ENCODE measurements at places on chromosomes 5 and 9.

DNA sequence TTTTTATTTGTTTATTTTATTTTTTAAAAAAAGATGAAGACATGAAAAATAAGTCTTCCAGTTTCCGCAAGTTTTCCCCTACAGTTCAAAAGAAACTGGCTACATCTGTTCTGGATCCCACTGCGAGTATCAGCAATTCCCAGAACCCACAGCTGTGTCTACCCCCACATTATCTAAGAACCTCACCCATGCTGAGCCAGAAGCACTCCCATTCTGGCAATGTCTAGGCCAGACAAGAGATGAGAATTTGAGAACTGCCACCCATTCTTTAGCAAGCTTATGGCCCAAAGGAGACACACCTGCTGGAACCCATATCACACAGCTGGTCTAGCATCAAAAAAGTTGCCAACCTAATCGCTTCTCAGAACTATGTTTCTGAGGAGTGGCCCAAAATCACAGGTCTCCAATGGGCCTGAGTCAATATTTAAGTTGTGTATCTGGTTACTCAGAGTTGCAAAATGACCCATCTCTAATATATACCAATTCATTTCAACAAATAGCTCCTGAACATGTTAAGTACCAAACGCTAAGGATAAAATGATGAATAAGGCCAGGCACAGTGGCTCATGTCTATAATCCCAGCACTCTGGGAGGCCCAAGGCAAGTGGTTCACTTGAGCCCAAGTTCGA lies 27.1 kb downstream of the MTMR12 start:
- no peak for DNase-seq

DNA sequence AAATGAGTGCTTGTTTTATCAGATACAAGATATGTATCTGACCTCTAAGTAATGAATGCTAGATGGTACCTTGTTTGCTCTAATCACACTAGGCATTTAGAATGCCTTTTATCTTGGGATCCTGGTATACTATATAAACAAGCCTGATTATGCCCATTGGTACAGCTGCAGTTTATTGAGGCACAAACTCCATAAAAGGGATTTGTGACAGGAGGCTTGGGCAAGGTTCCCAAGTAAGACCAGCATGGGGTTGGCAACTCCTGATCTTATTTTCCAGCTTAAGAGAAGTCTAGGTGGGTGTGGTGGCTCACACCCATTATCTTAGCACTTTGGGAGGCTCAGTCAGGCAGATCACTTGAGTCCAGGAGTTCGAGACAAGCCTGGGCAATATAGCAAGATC lies 93.9 kb upstream of the DMRT1 start:
- DNase-seq, result no peak

DNA sequence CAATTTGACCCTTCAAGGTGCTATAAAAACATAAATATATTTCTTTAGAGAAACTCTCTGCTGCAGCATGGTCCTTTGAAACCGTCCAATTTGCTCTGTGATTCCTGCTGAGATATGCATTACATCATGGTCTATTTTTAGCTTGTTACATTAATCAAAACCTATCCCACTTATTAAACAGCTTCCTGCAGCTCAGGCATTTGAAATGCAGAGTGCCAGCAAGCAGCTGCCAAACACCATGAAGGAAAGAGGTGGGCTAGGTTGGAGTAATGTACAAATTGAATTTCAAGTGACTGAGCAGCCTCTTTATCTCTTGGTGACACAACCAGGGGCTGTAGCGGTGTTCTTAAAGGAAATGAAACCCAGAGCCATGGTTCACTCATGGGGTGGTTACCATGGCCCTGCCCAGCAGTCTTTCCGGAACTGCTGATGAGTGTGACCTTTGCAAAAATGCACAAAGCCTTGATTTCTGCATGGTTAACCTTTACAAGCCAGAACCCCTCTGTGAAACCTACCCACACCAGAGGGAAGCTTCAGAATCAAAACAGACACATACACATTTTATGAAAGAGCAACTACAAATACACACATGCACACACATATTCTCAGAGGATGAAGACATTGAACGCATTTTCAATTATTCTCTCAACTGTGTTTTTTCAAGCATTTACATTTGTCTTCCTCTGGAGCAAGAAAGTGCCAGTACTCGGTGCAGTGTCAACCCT lies 155.8 kb upstream of the ZNF608 start:
- no peak for DNase-seq

- peak; percentile 77 for DNase-seq
Measured at GRCh38 chr5:116652196-116652729, 77.6 kb upstream of the SEMA6A start.

GRCh38 chr5:123454259-123454911 lies 31.2 kb upstream of the CEP120 start:
- DNase-seq, result no peak

- DNase-seq, result no peak
Measured at GRCh38 chr5:82405618-82406204, 127.6 kb upstream of the RPS23 start.

GRCh38 chr9:90909225-90909624 lies 107.6 kb downstream of the SYK start:
- DNase-seq, result no peak

DNA sequence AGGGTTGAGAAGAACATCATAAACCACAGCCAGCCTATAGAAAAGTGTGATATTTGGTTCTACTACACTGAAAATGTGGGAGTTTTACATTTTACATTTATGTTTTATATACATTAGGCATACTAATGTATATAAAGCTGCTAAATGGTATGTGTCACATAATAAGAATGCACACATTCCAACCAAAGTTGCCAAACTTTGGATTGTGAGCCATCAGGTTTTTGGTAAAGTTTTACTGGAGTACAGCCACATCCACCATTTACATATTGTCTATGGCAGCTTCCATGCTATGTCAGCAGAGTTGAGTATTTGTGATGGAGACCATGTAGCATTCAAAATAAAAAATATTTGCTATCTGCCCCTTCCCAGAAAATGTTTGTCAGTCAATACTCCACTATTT lies 23.1 kb upstream of the TARS1 start:
- no peak for DNase-seq

- no peak for DNase-seq
Measured at GRCh38 chr5:127957183-127957582, 126.4 kb upstream of the SLC12A2 start.

DNA sequence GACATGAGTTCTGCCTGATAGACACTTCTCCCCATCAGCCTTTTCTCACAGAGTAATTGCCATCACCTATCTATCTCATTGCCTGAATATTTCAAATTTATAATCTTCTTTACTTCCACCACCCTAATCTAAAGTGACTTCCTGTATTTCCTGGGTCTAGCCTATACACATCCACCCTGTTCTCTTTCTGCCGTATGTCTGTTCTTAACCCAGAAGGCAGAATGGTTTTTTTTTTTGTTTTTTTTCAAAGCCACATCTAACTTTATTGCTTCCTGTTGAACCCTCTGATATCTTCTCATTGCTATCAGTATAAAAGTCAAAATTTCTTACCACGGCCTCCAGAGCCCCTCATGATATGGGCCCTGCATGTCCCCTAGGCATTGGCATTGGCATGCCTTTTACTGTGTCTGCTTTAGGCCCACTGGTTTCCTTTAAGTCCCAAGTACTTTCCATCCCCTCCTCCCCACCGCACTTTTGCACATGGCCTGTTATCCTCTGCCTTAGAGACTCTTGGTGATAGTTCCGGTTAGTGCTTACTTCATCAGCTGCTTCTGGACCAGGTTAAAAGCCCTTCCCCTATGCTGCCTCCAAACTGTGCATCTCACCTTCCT lies 159.9 kb downstream of the MAN2A1 start:
- DNase-seq, result no peak

DNA sequence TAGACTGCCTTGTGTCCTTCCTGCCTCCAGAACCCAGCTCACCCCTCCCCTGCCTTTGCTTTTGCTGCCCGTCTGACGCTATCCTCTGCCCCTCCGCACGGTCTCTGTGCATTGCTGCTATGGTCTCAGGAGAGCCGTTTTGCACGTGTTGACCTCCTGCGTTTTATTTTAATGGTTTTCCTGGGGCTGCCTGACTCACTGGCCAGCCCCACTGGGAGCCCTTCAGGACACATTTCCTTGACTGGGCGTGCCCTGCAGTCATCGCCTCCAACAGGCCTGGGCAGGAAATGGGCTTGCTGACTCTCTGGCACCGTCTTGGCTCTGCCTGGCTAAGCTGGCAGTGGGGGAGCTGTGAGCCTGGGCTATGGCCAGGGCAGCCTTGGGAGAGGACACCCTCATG lies 17.9 kb upstream of the ASS1 start:
- no peak for DNase-seq

DNA sequence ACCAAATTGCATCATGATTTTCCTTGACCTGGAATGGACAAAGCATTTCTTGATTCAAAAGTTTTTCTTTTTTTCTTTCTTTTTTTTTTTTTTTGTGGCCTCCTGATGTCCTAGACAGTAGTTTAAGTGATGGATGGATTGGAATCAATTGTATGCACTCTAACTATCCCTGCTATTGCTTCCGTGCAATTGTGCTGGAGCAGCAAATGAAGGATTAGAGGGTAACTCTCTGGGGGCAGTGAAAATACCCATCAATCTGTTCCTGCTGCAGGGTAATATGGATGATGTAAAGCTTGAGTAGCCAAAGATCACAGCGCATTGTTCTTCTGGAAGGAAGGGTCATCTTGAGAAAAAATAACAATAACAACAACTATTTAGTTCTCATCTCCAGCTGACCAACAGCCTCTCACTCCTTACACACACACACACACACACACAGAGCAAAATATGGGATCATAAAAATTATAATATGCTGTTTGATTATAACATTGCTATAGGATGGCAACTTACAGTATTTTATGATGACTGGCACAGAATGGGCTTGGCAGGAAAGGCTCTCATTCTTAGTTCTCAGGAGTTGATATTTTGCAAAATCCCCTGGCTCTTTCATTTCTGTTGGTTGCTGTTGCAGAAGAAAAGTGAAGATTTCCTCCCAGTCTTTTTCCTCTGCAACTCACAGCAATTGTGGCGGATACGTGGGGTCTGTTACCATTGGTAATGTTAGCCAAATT lies 160.9 kb upstream of the DMAC1 start:
- DNase-seq, result no peak

DNA sequence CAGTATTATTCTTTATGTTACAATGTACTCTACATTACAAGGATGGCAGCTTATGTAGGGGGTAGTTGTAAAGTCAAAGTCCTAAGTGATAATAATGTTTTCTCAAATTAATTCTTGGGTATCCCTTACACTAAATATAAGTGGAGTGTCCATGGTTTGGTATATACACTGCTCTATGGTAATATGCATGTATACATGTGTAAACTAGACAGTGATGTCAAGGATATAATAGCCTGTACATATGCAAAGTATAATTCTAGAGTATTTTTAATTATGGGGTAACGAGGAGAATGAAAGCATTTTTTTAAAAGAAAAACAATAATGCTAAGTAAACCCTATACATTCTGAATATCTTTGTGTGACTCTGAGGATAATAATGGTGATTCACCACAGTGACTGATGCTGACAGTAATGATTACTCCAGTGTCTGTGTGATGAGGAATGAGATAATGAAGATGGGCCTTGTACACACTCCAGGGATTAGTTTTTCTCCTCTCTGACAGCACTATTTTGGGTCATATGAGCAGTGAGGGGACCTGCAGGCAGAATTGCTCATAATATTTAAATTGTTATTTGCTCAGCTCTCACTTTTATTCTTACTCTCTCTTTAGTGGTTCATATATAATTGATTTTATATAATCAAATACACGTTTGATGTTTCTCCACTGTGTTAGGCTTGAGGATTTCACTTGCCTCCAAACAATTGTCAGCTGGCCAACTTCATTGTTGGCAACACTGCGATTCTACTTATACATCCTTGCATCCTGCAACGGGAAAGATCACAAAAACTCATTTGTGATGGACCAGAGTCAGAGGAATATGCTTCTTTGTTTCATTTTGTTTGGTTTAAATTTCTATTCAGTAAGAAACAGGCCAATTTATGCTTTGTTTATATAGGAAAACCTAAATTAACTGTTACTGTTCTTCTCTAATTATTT lies 88.2 kb downstream of the NREP start:
- no peak for DNase-seq

GRCh38 chr5:76524868-76525267 lies 98.3 kb downstream of the F2RL2 start:
- DNase-seq, result no peak

DNA sequence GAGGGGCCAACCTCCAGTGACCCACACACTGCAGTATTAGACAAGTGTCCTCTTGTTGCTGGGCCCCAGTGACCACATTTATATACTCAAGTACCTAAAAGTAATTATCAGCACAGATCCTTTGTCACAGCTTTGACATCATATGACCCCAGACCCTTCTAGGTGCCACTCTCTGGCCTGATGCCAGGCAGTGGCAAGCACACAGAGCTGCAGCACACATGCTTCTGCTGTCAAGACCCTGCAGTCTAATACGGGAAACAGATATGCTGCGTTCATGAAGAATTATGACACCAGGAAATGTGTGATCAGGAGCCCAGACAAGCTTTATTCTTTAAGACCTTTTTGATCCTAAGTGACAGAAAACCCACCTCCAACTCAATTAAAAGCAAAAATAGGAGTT lies 63.8 kb upstream of the AFAP1L1 start:
- no peak for DNase-seq

GRCh38 chr9:88975966-88976889 lies 15.0 kb upstream of the S1PR3 start:
- DNase-seq, result no peak

GRCh38 chr5:134136771-134137170 lies 22.3 kb downstream of the TCF7 start:
- DNase-seq, result no peak

- DNase-seq, result no peak
Measured at GRCh38 chr5:88691945-88692868, 190.8 kb downstream of the MEF2C start.

GRCh38 chr5:103345461-103345860 lies 86.9 kb downstream of the MACIR start:
- DNase-seq, result no peak

GRCh38 chr5:82255844-82256243 lies 22.3 kb downstream of the RPS23 start:
- DNase-seq, result no peak

GRCh38 chr5:91318724-91319123 lies 64.4 kb downstream of the ARRDC3 start:
- no peak for DNase-seq

GRCh38 chr5:112210430-112211005 lies 208.6 kb downstream of the EPB41L4A start:
- DNase-seq, result no peak

- DNase-seq, result no peak
Measured at GRCh38 chr9:1959371-1959770, 55.8 kb upstream of the SMARCA2 start.

GRCh38 chr9:14433351-14434157 lies 119.6 kb upstream of the NFIB start:
- no peak for DNase-seq

DNA sequence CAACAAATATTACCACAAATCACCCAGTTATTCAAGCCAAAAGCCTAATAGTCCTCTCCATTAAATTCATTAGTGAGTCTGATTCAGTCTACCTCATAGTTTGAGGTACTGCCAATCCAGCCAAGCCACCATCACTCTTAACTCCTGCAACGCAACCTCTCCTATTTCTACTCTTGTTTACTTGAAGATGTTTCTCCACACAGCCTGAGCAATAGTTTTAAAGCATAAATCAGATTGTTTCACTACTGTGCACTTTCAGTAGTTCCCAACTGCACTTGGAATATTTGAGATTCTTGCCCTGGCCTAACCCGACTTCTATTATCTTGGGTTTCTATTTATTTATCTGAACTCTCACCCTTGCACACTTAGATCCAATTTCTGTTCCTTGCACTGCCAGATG lies 85.5 kb downstream of the YIPF5 start:
- DNase-seq, result no peak

GRCh38 chr9:89038382-89039103 lies 47.3 kb downstream of the S1PR3 start:
- no peak for DNase-seq

- no peak for DNase-seq
Measured at GRCh38 chr5:32869216-32869615, 158.1 kb downstream of the NPR3 start.
